GM23338 (cell line): ENCODE measurements at places on chromosomes 5 and 9.

DNA sequence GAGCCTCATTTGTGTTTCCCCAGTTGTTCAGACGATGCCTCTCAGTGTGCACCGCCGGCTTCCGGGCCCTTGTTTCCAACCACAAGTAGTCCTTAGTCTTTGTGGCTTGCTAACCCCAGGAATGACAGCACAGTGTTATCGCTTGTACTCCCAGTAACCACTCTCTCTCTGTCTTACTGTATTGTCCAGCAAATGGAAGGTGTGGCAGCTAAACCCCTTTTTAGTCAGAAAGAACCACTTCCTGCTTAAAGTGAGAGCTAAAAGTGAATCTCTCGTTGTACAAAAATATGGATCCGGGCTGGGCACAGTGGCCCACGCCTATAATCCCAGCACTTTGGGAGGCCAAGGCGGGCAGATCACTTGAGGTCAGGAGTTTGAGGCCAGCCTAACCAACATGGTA is 61.3 kb downstream of the ENC1 start:
- DNase-seq, result no peak

- DNase-seq, result peak; percentile 11
These were observed 14.2 kb upstream of the CCDC180 start for GRCh38 chr9:97293207-97293721.

GRCh38 chr5:134851307-134851923 is 5.6 kb downstream of the C5orf24 start:
- no peak for DNase-seq

- no peak for DNase-seq
These were observed 134.4 kb downstream of the AOPEP start for GRCh38 chr9:94860678-94861588.

GRCh38 chr9:123044586-123044985 is 11.1 kb downstream of the GPR21 start:
- no peak for DNase-seq

DNA sequence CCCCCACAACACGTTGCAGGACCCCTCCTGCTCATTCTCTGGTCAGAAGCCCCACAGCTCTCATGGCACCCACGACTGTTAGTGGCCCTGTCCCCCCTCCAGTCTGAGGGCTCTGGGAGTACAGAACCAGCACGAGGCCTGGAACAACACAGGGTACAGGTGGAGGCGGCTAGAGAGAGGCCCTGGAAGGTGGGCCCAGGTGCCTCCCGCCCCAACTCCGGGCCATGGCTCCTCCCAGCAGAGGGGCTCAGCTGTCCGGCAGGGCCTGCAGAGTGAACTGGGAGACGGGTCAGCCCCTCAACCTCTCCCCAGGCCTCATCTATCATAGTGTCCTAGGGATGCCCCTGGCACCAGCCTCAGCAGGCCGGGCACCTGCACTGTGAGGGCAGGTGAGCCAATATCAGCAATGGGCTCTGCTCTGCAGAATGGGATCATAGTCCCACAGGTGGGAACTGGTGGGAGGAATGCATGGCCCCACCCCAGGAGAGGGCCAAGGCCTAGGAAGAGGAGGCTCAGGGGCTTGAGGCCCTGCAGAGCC is 58.6 kb downstream of the BARX1 start:
- DNase-seq, result no peak

DNA sequence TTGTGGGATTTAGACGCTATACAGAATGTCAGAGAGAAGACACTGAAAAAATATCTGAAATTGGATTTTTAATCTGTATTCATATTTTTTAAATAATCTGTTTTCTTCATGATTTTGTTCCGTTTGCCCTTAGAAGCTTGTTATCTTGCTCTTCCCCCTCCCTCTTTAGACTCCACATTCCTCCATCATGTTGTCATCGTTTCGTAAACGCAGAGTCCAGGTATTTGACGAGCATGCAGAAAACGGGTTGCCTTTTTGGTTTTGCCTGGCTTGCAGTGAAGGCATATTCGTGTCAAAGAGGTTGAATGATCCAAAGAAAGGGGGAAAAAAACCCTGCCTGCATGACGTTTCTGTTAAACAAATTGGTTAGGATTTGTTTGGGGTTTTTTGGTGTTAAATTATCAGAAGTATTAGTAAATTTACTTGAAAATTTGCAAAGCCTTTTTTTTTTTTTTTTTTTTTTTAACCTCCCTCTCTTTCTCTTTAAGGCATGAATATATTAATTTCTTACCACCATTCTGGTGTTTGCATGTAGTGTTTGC is 2.9 kb downstream of the SPTAN1 start:
- peak; percentile 89 for DNase-seq

- DNase-seq, result no peak
These were observed 28.6 kb upstream of the NSMF start for GRCh38 chr9:137487454-137488326.
